Inflammatory macrophage treated with lipopolysaccharide for 4 hours (primary cell): ENCODE measurements at places on chromosomes 5 and 9.

DNA sequence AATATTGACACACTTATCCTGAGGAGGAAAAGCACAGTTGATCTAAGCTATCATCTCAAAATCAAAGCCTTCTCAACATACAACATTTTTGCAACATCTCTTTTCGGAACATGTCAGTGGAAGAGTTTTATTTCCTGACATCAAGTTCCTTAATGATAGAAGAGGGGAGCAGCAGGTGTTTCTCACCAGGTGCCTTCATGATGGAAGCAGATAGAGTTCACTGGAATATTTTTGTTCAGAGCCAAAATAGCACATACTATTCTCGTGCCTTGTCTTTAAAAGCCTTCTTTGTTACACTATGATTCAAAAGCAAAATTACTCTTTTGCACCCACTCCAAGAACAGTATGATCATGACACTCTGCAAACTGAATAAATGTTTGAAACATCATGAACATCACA is 176.9 kb upstream of the CCNG1 start:
- no peak for DNase-seq

DNA sequence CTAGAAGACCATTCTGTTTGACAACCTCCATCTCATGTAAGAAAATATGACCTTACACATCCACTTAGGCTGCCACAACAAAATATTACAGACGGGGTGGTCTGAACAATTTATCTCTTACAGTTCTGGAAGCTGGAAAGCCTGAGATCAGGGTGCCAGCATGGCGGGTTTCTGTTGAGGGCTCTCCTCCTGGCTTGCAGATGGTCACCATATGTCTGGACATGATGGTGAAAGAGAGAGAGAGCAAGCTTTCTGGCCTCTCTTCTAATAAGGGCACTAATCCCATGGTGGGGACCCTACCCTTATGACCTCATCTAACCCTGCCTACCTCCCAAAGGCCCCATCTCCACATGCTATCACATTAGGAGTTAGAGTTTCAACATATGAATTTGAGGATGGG is 66.0 kb downstream of the AMBP start:
- DNase-seq = no peak

DNA sequence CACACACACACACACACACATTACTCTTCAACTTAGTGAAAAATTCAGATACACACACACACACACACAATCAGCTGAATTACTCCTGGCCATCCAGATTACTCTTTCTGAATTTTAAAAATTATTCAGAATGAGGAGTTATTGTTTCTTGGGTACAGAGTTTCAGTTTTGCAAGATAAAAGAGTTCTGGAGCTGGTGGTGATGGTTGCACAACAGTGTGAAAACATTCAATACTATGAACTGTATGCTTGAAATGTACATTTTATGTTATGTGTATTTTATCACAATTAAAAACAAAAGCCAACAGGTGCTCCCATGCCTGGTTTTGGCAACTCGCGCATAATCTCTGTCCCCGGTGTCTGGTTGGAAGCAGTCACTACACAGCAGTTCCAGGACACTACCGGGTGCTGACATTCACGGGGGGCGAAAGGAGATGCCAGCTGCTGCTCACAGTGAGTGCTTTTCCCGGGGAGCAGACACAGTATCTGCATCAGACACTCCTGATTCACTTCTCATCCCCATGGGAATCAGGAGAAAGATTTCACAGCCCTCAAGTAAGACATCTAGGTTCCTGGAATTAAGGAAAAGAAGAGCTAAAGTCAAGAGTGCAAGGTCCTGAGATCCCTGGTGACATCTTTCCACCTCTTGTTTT is 55.7 kb downstream of the LHFPL2 start:
- DNase-seq = no peak

GRCh38 chr5:53943938-53944337 is 366.4 kb downstream of the ARL15 start:
- DNase-seq = no peak

GRCh38 chr5:25701936-25702335 is 1057.2 kb upstream of the CDH10 start:
- DNase-seq = no peak

- DNase-seq = no peak
Observed at GRCh38 chr5:166123717-166124116, 2167.7 kb upstream of the WWC1 start.

DNA sequence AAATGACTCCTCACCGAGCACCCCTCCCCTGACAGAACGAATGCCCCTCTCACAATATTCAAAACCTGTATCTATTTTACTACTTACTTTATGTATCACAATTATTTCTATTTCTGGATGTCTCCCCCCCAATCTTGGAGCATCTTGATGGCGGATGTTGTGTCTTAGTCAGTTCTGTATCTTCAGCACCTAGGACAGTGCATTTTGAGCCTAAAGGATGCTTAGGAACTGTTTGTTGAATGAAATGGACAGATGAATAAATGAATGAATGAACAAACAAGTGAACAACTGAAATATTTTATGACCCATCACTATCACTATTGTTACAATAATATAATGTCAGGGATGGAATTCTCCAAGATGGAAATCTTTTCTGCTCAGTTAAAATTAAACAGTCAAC is 295.7 kb downstream of the DNAH5 start:
- no peak for DNase-seq

GRCh38 chr5:143106174-143106573 is 297.3 kb downstream of the NR3C1 start:
- no peak for DNase-seq

DNA sequence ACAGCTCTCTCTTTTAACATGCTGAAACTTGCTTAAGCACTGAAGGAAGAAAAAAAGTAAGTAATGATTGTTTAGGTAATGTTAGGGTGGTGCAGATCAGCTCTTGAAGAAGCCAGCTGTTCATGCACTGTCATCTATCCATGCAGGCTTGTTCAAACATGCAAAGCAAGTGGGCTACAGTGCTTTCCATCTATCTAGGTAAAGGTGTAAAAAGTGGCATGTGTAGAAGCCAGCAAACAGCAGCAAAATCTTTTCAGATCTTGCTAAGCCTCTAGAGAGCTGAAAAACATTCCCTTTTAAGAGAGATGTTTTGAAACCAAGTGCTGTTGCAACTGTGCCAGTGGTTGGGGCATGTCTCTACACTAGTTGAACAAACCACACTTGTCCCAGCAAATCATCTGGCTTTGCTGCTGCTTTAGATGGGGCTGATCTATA is 214.4 kb downstream of the EFNA5 start:
- no peak for DNase-seq

- no peak for DNase-seq
Observed at GRCh38 chr5:62692946-62693713, 114.5 kb downstream of the LRRC70 start.

- no peak for DNase-seq
Observed at GRCh38 chr9:130263601-130264413, 1.8 kb upstream of the HMCN2 start.

- DNase-seq = no peak
Observed at GRCh38 chr5:125196481-125197111, 450.2 kb upstream of the ZNF608 start.

GRCh38 chr5:125476901-125477585 is 730.6 kb upstream of the ZNF608 start:
- no peak for DNase-seq

DNA sequence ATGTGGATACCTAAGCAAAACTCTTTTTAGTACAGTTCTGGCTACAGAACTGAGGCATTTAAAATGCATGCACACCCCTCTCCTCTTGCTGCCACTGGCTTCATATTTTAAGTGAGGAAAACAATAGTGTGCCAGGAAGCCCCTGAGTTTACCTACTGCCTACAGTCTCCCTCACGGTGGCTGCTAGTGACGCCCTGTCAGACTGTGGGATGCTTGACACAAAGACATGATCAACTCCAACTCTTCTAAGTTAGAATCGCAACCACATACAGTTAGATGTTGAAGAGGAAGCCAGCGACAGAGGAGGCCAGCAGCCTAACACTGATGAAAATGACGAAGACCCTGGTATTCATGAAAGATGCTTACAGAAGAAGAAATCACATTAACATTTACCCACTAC is 1.3 kb downstream of the SEC16A start:
- DNase-seq = no peak

DNA sequence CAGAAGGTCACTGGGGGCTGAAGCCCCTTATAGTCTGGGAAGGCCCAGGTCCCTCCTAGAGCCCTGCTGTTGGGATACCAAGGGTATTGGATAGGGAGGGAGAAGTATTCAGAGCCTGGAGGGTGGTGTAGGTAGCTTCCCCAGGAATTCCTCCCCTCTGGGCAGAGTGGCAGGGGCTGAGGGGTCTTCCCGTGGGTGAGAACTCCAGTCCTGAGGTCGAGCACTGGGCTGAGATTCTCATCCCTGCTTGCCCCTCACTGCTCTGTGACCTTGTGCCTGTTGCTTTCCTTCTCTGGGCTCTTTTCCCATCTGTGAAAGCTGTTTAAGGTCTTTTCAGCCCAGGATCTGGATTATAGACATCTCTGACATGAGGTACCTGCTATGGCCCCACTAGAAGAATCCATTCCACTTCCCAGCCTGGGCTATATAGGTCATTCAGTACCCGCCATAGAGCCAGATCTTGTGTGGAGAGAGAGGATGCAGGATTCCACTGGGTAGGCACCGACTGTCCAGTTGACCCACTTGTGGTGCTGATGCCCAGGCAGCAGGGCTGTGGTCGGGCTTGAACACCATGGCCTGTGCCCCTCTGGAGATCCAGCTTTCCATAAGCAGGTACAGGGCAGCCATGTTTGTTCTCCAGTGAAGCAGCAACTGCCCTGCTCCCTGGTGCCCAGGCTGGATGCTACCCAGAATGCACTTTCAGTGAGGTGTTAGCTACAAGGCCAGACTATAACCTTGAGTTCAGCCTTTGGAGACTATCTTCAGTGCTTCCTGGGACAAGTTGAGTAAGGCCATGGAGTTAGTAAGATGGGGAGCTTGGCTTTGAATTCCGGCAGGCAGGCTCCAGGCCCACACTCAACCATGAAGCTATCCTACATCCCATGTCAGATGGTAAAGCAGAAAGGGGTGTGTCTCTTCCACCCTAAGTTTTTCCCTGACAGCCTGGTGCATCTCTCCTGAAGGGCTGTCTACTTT is 60.1 kb downstream of the AMBP start:
- no peak for DNase-seq

- no peak for DNase-seq
Observed at GRCh38 chr5:58675341-58675740, 92.5 kb downstream of the RAB3C start.

- no peak for DNase-seq
Observed at GRCh38 chr9:130854092-130854491, 19.0 kb downstream of the ABL1 start.
